ENCODE measurements at places on chromosomes 4 and X.

DNA sequence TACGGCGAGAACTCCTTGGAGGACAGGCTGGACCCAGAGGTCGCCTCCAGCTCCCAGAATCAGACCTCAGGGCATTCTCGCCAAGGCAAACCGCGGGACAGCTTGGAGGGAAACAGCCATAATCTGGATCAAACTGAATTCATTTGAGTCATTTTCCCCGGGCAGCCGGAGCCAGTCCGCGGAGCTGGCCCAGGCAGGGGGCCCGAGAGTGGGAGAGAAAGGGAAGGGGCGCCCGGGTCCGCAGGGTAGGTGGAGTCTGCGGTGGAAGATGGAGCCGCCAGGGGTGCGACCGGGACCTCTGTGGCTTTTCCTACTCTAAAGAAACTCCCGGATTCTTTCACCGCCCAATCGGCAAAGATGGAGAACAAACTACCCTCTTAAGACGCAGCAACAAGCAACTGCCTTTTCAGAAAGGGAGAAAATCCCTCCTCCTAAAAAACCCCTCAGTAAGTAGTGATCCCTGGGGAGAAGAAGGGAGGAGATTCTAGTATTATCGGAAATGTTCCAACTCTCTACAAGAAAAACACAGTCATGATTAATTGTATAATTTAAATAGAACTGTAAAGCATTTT lies 5.2 kb downstream of the NKX3-2 start:
- no peak for DNase-seq

DNA sequence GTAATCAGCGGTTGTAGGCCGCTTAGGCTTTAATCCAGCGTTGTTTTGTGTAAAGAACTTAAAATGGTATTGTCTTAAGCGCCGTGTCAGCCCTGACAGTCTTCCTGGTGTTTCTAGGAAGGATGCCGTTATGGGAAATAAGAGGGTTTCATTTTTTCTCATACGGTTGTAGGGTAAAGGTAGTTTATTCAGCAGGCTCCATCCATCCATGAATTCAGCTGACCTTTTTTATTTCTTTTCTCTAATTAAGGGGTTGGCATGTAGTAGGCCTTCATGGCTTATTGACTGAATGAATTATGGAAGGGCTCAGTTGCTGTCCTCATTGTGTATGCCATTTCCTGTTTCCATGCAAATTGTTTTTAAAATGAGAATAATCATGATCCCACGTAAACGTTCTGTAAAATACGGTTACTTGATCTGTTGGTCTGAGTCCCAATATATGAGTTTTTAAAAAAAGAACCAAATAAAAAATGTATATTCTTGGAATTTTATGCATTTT lies 693 bp downstream of the OCIAD1 start:
- no peak for DNase-seq

DNA sequence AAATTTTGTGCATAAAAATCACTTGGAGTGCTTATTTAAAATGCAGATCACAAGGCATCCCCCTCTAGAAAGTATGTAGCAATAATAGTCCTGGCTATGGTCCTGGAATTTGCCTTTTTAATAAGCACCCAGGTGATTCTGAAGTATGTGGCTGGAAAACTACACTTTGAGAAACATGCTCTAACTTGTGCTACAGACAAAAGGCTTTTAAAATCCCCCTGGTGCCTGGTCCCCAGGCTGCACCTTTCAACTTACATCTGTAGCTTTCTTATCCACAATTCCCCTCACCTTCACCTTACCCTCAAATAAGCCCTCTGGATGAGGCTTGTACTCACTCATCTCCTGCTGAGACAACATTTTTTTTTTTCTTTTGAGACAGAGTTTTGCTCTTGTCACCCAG lies 21.1 kb downstream of the ART3 start:
- no peak for DNase-seq

- DNase-seq, result no peak
Observed at GRCh38 chr4:60422439-60422838, 777.7 kb upstream of the ADGRL3 start.

DNA sequence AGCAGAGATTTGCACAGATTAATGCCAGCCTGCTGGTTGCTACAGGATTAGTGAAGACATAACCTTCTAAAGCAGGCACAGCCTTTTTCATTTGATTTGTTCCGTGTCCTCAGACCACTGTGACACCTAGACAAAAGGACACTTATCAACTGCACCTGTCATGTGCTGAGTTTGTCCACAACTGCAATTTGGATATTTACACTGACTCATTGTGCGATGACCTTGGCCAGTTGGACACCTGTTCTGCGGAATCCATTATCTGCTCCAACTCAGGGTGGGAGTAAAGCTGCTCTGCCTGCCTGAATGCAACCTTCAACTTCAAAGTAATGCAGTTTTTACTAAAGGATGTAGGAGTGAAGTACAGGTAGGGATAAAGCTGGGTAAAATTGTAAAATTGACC lies 4.1 kb upstream of the NR0B1 start:
- DNase-seq, result no peak

DNA sequence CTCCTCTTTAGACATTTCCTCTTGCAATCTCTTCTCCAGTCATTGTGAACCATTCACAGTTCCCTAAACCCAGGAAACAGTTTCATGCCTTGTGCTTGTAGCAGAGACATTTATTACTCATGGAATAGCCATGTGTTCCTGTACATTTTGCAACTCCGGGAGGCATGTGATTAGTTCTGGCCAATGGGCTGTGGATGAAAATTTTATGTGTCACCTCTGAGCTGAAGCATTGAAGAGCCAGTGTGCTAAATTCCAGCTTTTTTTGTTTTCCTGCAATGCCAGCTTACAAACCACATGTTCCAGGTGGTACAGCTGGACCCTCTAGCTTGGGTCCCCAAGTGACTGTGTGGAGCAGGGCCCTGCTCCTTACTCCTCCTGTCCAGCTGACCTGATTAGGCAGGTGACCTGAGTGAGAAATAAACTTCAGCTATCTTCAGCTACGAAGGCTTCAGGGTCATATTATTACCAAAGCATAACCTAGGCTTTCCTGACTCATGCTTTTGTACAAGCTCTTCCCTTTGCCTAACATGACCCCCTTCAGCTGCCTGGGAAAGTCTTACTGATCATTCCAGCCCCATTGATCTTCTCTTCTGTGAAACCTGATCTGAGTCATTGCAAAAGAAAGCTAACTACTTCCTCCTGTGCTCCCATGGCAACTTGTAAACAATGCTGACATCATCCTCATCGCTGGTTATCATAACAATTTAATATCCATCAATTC lies 200.4 kb downstream of the PTTG2 start:
- no peak for DNase-seq

- DNase-seq, result no peak
Observed at GRCh38 chrX:84363051-84363450, 139.2 kb downstream of the HDX start.

DNA sequence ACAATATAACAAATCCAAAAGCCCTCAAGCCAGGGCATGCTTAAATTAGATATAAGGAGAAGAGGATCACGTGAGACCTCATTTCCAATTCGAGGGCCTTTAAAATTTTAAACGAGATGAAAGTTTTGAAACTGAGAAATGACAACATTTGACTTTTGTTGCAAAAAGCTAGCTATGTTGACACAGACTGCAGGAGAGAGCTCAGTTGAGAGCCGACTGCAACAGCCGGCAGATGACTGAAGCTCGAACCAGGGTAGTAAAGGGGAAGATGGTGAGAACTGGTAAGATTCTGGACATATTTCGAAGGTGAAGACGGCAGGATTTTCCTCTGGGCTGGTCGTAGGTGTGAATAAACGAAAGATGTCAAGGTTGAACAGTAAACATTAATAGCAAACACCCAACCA lies 773 bp downstream of the PRMT9 start:
- no peak for DNase-seq

GRCh38 chr4:183905593-183906488 lies 734 bp downstream of the STOX2 start:
- DNase-seq, result no peak

DNA sequence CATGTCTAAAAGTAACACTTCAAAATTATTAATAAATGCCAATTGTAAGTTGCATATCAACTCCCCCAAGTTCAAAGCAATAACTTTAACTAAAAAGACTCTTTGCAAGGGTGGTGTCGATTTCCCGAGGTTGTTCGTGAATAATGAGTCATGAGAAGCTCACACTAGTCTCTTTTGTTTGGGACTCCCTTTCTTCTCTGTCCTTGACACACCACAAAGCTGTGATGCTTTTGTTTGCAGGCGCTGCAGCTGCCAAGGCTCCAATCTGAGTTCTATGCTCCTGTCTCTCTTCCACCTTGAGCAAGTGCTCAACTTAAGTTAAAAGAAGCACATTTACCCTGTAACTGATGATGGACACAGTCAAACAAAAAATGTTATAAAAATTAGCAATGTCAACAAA lies 65.9 kb downstream of the FAT1 start:
- DNase-seq, result no peak

DNA sequence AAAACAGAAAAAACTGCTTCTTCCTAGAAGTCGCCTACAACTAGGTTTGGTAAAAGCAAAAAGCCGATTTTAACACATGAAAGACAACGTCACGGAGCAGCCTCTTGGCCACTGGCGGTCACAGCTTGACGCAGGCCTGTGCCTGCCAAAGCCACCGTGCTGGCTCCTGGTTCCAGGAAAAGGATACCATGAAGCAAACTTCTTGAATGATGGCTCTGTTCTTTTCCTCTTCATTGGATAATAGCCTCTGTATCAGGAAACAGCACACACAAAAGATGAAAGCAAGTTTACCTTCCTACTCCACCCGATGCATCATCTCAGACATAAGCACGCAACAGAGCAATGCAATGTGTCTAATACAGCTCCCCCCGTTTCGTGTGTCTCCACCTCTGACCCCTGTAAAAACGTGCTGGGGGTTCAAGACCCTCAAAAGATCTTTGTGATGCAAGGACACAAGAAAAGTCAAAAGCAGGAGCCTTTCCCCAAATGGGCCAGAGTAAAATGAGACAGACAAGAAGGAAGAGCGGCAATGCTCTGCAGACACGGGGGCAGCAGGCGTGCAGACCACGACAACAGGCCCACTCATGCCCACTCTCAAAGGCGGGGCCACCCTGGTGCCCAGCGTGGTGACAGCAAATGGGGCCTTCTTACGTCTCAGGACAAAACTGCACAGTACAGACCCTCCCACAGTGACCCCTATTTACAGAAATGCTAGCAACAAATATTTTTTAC lies 19.4 kb downstream of the GAK start:
- no peak for DNase-seq

DNA sequence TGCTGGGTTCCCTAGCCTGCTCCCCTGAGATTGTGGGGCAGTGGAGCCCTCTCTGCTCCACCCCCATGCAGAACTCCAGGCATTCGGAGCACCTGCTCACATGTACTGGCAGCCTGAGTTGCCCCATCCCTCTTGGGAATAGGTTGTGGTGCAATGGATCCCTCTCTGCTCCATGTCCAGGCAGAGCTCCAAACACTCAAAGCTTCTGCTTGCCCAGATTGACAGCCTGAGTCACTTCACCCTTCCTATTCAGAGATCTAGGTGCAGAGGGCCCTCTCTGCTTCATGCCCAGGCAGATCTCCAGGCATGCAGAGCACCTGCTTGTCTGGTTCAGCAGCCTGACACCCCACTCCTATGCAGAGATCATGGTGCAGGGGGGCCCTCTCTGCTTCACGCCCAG lies 18.6 kb upstream of the TEX13B start:
- no peak for DNase-seq

DNA sequence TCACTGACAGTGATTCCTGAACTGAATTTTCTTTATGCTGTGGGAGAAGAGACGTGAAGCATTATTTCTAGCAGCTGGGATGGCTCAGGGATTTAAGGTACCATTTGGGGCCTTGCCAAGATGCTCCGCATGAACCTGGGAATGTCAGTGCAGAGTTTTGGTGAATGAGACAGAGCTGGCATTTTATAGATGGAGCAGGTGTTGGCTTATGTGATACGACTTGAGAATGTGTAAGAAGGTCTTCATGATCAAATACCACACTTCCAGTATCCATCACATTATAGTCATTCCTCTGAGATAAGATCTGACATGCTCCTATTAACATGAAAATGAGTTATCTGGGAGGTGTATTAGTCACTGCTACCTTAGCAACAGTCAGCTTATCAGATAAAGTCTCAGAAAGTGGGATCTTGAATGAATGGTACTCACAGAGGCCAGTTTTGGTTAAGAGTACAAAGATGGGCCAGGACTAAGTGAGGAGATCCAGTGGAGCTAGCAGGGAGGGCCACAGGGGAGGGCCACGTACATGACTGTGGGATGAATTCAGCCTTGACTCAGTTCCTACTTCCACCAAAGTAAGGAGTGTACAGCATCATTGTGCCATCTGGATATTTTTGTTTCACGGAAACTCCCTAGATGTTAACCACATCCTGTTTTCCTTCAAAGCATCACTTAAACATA lies 116.7 kb downstream of the SPCS3 start:
- DNase-seq, result no peak

- DNase-seq, result no peak
Observed at GRCh38 chr4:62896721-62897120, 1512.5 kb downstream of the TECRL start.

DNA sequence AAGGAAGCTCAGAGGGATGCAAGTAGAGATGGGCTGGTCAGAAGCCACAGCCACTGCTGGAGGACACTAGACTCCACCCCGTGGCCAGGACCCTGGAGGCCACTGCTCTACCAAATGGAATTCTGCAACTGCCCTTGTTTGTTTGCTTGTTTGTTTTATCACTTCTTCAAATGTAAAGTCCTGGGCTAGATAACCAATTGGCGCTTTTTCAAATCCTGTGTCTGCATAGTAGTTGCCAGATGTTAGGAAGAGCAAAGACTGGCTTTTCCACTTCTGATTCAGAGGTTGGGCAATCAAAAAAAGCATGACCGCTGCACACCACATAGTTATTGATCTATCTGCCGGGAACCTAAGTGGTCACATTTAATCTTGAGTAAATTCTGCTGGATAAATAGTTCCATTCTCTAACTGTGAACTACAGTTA lies 255.2 kb upstream of the SFRP2 start:
- no peak for DNase-seq

GRCh38 chr4:79364061-79364460 lies 38.2 kb upstream of the NAA11 start:
- no peak for DNase-seq

- DNase-seq, result no peak
Observed at GRCh38 chrX:151537572-151537971, 25.9 kb upstream of the PASD1 start.

DNA sequence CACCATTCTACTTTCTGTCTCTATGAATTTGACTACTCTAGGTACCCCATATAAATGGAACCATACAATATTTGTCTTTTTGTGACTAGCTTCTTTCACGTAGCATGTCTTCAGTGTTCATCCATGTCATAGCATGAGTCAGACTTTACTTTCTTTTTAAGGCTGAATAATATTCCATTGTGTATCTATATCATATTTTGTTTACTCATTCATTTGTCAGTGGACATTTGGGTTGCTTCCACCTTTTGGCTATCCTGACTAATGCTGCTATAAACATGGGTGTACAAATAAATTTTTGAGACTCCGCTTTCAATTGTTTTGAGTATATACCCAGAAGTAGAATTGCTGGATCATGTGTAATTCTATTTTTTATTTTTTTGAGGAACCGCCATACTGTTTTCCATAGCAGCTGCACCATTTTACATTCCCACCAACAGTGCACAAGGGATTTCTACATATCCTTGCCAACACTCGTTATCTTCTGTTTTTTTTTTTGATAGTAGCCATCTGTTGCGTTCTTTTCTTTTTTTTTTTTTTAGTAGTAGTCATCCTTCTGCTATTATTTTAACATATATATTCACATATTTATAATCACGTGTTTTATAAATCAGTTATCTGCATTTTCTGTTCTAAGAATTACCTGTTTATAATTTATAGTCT lies 158.0 kb upstream of the MED14 start:
- DNase-seq, result no peak
